CD4-positive, CD25-positive, alpha-beta regulatory T cell (primary cell): ENCODE measurements at places on chromosomes 7 and 10.

- no peak for DNase-seq
Observed at GRCh38 chr10:15374156-15374555, 3.1 kb upstream of the FAM171A1 start.

DNA sequence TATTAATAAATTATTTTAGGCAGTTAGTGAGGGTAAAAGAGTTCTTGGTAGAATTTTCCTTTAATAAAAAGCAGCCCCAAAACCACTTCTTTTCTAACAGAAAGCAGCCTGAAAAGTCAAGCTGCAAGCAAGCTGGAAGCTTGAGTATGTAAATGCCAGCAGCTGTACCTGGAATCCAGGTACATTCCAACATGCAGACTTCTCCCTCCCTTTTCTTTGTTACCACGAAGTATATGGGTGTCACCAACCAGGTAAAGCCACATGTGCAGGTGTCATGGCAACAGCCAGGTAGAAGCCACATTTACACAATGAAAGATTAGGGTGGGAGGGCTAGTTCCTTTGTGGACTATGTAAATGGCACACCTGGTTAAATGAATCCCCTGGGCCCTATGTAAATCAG lies 114.6 kb downstream of the EPC1 start:
- no peak for DNase-seq

DNA sequence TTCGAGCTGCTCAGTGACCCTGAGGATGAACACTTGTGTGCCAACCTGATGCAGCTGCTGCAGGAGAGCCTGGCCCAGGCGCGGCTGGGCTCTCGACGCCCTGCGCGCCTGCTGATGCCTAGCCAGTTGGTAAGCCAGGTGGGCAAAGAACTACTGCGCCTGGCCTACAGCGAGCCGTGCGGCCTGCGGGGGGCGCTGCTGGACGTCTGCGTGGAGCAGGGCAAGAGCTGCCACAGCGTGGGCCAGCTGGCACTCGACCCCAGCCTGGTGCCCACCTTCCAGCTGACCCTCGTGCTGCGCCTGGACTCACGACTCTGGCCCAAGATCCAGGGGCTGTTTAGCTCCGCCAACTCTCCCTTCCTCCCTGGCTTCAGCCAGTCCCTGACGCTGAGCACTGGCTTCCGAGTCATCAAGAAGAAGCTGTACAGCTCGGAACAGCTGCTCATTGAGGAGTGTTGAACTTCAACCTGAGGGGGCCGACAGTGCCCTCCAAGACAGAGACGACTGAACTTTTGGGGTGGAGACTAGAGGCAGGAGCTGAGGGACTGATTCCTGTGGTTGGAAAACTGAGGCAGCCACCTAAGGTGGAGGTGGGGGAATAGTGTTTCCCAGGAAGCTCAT lies 1.1 kb downstream of the DDIT4 start:
- peak; percentile 77 for DNase-seq

- DNase-seq, result no peak
Observed at GRCh38 chr7:134254311-134254710, 62.4 kb downstream of the SLC35B4 start.

- DNase-seq, result no peak
Observed at GRCh38 chr10:43076876-43077420, at the start of gene RET. Gene RET (plus strand): TSS chr10:43077069. CDS start chr10:43077259, 190 bp downstream.

- no peak for DNase-seq
Observed at GRCh38 chr7:134932707-134933370, 53.5 kb upstream of the AGBL3 start.

- no peak for DNase-seq
Observed at GRCh38 chr10:36182179-36182566, 540.1 kb upstream of the FZD8 start.
